ENCODE measurements at places on chromosomes 16 and 17. TPM values are rescaled to one million over a fixed set of nuclear protein-coding genes. Genes with fewer than 3 reads are reported as not detected.
A peak's percentile ranks its signal among the peaks of the same experiment; 100 is the strongest.

CDRT15L2 gene
- not detected for total RNA-seq

PPP1R1B gene
- total RNA-seq = 4.8 TPM

P2RX1 gene
- total RNA-seq = 2.2 TPM

HSF4 gene
- total RNA-seq = 59.5 TPM

GRCh38 chr16:66953462-66954096 is 7.5 kb upstream of the CES3 start:
- no peak overlapping the region for H3K4me3 ChIP-seq
- peaks cover 46% of the 10 kb centered on the region for H3K4me1 ChIP-seq
- no peak for DNase-seq
- H3K27ac ChIP-seq = peak overlapping the region; percentile 57
- H3K36me3 ChIP-seq = no peaks in the 10 kb centered on the region
- no peaks in the 10 kb centered on the region for H3K27me3 ChIP-seq

DNA sequence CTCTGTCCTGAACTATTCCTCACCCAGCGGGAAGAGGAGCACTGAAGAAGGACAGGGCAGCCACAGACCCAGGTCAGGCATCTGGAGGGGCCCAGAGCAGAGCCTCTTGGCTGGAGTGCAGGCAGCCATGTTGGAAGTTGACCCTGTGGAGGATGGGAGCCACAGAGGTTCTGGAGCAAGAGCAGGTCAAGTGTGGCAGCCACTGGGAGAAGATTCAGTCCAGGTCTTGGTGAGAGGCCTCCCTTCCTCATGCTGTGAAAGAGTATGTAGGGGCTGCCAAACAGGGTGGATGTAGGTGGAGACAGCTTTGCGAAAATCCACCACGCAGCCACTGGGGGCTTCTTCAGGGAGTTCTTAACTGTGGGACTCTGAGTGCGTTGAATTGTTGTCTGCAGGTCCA is 590 bp upstream of the CD79B start:
- no peaks in the 10 kb centered on the region for H3K27me3 ChIP-seq
- peak overlapping the region; percentile 53 for H3K4me3 ChIP-seq
- H3K36me3 ChIP-seq = no peaks in the 10 kb centered on the region

DNA sequence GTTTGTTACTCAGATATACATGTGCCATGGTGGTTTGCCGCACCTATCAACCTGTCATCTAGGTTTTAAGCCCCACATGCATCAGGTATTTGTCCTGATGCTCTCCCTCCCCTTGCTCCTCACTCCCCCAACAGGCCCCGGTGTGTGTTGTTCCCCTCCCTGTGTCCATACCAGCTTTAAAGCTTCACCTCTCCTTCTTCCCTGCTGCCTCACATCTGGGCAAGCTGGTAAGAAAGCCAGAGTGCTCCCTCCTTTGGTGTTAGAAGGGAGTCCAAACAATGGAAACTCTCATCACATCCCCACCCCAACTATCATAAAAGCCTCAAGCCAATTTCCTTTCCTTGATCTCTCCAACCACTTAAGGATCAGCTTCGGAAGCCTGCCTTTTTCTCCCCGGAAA is 1115.6 kb upstream of the GOT2 start:
- H3K36me3 ChIP-seq = no peaks in the 10 kb centered on the region
- no peaks in the 10 kb centered on the region for H3K27me3 ChIP-seq
- no peak for DNase-seq
- H3K4me3 ChIP-seq = no peak overlapping the region
- H3K4me1 ChIP-seq = no peaks in the 10 kb centered on the region

GRCh38 chr17:1190751-1191331 is 11.1 kb upstream of the ABR start:
- H3K4me3 ChIP-seq = no peak overlapping the region
- H3K4me1 ChIP-seq = peaks cover 53% of the 10 kb centered on the region
- no peaks in the 10 kb centered on the region for H3K36me3 ChIP-seq
- H3K27ac ChIP-seq = no peak overlapping the region
- no peak for DNase-seq

DNA sequence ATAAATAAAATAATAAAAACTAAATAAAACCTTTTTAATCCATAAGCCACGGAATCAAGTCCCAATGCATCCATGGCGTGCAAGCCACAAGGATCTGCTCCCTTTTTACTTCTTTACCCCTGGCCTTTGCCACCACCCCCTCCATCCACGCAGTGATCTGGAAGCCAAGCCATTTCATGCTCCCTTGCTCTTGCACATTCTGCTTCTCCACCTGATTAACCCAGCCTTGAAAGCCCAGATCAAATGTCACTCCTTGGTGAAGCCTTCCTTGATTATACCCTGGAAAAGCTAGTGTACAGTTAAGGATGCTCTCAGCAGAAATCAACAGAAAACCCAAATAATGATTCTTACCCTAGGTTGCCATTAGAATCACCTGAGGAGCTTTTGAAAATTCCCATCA is 9.9 kb downstream of the LRRC3C start:
- H3K27ac ChIP-seq = no peak overlapping the region
- no peak for DNase-seq
- no peaks in the 10 kb centered on the region for H3K27me3 ChIP-seq
- H3K4me1 ChIP-seq = no peaks in the 10 kb centered on the region
- no peaks in the 10 kb centered on the region for H3K36me3 ChIP-seq

DNA sequence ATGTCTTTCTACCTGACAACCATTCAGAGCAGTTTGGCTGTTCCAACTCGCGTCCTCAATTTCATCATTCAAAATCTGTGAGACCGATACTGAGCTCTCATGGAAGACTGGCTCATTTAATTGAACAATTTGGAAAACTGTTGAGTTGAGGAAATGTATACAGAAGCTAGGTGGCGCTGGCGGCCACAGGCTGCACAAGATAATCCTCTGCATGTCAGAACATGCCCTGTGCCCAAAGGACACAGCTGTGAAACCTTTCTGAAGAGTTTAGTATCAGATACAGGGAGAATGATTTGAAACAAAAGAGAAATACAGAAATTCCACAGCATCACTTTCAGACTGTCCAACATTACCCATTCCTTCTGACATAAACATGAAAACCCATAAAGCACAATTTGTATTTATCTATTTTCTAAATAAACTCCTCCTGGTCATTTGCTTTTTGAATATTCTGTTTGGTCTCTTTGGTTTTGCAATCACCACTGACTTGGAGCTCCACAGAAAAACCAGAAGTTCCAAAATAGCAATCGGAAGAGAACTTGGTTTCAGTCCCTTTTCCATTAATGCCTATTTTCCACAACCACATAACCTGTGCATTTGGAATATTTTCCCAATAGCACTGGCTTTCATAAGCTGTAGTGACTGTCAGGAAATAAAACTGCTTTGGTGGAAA is 192.8 kb downstream of the MAP2K6 start:
- DNase-seq = no peak
- H3K36me3 ChIP-seq = no peaks in the 10 kb centered on the region
- H3K4me3 ChIP-seq = no peak overlapping the region
- H3K27me3 ChIP-seq = no peaks in the 10 kb centered on the region
- H3K4me1 ChIP-seq = peaks cover 38% of the 10 kb centered on the region

- H3K27me3 ChIP-seq = no peaks in the 10 kb centered on the region
- no peaks in the 10 kb centered on the region for H3K36me3 ChIP-seq
- peak overlapping the region; percentile 24 for H3K4me3 ChIP-seq
- H3K27ac ChIP-seq = no peak overlapping the region
Measured at GRCh38 chr17:40563220-40564052, 1.8 kb downstream of the CCR7 start.

GRCh38 chr16:77917971-77918370 is 104.4 kb upstream of the CLEC3A start:
- H3K27ac ChIP-seq = no peak overlapping the region
- DNase-seq = no peak
- H3K27me3 ChIP-seq = no peaks in the 10 kb centered on the region
- no peaks in the 10 kb centered on the region for H3K36me3 ChIP-seq
- H3K4me1 ChIP-seq = peaks cover 15% of the 10 kb centered on the region

- peaks cover 3% of the 10 kb centered on the region for H3K4me1 ChIP-seq
- H3K4me3 ChIP-seq = no peak overlapping the region
- DNase-seq = no peak
Measured at GRCh38 chr17:2814481-2815341, 18.5 kb downstream of the RAP1GAP2 start.

- H3K27me3 ChIP-seq = no peaks in the 10 kb centered on the region
- H3K27ac ChIP-seq = no peak overlapping the region
- DNase-seq = no peak
- no peaks in the 10 kb centered on the region for H3K4me1 ChIP-seq
- H3K36me3 ChIP-seq = peaks cover 17% of the 10 kb centered on the region
Measured at GRCh38 chr16:84475643-84476240, 28.7 kb downstream of the MEAK7 start.

- no peak for DNase-seq
- no peak overlapping the region for H3K4me3 ChIP-seq
- H3K27ac ChIP-seq = no peak overlapping the region
- no peaks in the 10 kb centered on the region for H3K36me3 ChIP-seq
- peaks cover 6% of the 10 kb centered on the region for H3K4me1 ChIP-seq
Measured at GRCh38 chr17:42005166-42005565, 12.1 kb downstream of the DNAJC7 start.

DNA sequence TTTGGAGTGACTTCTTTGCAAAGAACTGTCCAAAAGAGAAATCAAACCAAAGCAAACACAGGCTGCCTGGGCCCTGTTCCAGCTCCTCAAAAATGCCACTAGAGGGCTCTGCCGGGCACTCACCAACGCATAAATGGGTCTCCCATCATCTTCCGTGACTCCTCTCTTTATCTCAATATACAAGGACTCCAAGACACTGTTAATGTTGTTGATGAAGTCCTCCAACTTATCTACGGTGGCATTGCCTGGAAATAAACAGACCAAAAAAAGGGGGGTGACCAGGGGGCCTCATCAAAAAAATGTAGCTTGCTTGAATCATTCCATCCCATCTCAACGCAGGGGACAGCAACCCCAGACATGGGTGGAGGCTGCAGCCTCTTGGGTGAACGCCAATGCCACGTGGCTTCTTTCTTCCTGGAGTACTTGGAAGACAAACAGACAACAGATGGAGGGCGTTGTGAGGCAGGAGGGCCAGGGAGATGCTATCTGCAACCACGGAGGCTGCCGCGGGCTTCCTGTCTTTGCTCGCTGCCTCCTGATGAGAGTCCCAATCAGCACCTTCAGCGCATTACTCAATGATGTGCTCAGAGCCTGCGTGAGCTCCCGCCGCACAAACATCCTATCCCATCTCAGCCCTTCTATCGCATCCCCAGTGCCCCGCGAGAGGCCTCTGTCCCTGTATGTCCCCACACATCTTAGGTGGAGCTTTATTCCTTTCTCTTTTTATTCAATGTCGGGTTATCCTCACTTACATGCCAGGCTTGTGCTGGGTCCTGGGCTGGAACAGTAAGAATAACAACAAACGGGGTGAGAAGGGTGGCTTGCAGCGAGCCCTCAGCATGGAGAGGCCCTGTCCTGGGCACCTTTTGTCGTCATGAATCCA is 32.0 kb downstream of the KDM8 start:
- H3K27ac ChIP-seq = peak overlapping the region; percentile 74
- H3K36me3 ChIP-seq = no peaks in the 10 kb centered on the region
- H3K4me3 ChIP-seq = no peak overlapping the region
- peak; percentile 19 for DNase-seq
- no peaks in the 10 kb centered on the region for H3K27me3 ChIP-seq
- peaks cover 90% of the 10 kb centered on the region for H3K4me1 ChIP-seq

DNA sequence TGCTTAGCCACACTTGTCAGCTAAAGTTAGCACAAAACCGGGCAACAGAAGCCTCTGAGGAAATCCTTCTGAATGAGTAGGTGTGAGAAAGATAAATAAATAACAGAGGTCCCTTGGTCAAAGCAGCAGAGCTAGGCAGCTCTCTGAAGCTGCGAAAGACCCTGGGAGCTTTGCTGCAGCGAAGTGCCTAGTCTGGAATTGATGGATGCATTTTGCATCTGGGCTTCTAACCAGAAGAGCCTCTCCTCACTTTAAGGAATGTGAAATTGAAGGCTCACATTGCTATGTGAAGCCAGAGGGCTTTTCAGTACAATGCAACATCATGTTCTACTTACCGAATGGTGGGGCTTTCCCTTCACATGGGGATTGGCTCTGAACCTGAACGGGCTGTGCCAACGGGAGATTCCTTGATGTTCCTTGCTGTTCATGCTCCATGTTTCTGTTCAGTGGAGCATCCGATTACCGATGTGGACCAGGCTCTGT is 274.6 kb downstream of the HS3ST3B1 start:
- H3K36me3 ChIP-seq = no peaks in the 10 kb centered on the region
- DNase-seq = no peak
- no peaks in the 10 kb centered on the region for H3K27me3 ChIP-seq
- H3K4me3 ChIP-seq = no peak overlapping the region
- no peak overlapping the region for H3K27ac ChIP-seq

Measured in esophagus squamous epithelium (tissue), 5 donors.